GM23248 (cell line): ENCODE measurements at places on chromosomes 2 and 18. TPM values are rescaled to one million over a fixed set of nuclear protein-coding genes. Genes with fewer than 3 reads are reported as not detected.

The VSNL1 gene
- total RNA-seq: 1.8 TPM in 1 of 2 replicates, not detected in the other

- no peak overlapping the region for H3K27ac ChIP-seq
- H3K4me1 ChIP-seq: 0 out of 2 replicates have a peak, but pooled peaks cover 5% of the 10 kb centered on the region
- H3K27me3 ChIP-seq: no peaks in the 10 kb centered on the region; the same call in 1 of the 2 replicates
- DNase-seq: no peak
- H3K4me3 ChIP-seq: no peak overlapping the region
- no peaks in the 10 kb centered on the region for H3K36me3 ChIP-seq
These were observed 157.9 kb downstream of the PXDN start for GRCh38 chr2:1586251-1586922.

DNA sequence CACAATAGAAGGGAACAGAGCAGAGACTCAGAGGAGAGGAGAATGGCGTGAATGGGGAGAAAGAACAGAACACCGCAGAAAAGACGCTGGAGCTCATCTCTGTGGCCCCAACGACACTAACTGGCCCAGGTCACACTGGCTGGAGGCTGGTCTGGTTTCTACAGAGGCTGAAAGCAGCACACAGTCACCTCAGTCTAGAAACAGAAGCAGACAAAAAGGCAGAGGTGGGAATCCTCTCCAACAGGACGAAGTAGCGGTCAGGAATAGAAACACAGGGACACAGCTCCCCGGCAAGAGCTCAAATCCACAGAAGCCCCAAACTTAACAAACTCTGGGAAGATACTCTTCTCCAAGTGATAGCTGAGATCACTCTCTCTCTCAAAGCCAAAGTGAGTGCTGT is 9.2 kb downstream of the SLC66A2 start:
- peaks cover 8% of the 10 kb centered on the region; the same call in 1 of the 2 replicates for H3K4me1 ChIP-seq
- no peak overlapping the region for H3K27ac ChIP-seq
- DNase-seq: no peak

The KIAA2012 gene
- not detected in 2 replicates for total RNA-seq

- DNase-seq: no peak
- no peaks in the 10 kb centered on the region for H3K27me3 ChIP-seq
- H3K4me3 ChIP-seq: no peak overlapping the region
- peaks cover 12% of the 10 kb centered on the region; the same call in 1 of the 2 replicates for H3K36me3 ChIP-seq
- H3K27ac ChIP-seq: no peak overlapping the region
- H3K4me1 ChIP-seq: no peaks in the 10 kb centered on the region
These were observed 27.3 kb downstream of the NDUFA10 start for GRCh38 chr2:239997686-239998409.

- no peaks in the 10 kb centered on the region for H3K36me3 ChIP-seq
- H3K27ac ChIP-seq: no peak overlapping the region
- no peak overlapping the region for H3K4me3 ChIP-seq
- H3K27me3 ChIP-seq: peaks cover 24% of the 10 kb centered on the region
- H3K4me1 ChIP-seq: no peaks in the 10 kb centered on the region
These were observed 49.2 kb downstream of the SLC4A3 start for GRCh38 chr2:219676586-219676985.

The LYG2 gene
- not detected in 2 replicates for total RNA-seq

The EML4 gene
- 19.3 and 21.8 TPM in 2 replicates for total RNA-seq

The HNMT gene
- total RNA-seq: 2.7 and 7.3 TPM in 2 replicates

DNA sequence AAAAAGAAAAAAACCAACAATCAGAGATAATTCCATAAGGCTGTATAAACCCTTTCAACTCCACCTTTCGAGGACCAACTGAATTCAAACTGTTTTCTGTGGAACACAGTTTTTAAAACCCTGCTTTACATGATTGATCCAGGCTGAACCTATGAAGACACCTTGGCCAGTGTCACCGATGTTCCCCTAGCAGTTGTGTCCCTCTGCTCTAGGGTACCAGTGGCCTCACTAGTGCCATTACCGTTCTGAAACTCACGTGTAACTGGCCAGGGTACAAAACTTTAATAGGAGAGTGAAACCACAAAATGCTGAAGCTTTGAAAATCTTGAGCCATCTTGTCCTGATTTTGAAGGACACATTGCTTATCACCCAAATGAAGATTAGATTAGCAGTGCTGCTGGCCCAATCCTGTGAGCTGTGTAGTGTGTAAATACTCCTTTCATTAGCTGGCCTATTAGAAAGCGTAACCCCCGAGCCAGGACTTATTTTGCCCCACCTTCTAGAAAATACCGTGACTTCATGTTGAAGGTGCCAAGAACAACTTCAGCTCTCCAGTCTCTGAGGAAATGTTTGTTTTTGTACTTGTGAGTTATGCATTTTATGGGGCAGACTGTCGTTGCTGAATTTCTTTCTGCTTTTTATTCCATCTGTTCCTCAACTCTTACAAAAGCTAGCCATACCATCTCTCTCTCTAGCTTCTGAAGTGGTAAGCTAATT is 147.8 kb upstream of the MAP3K20 start:
- H3K27me3 ChIP-seq: no peaks in the 10 kb centered on the region
- DNase-seq: peak; percentile 70
- peaks cover 14% of the 10 kb centered on the region for H3K4me1 ChIP-seq
- no peaks in the 10 kb centered on the region for H3K36me3 ChIP-seq

The CHRNA1 gene
- total RNA-seq: not detected in 2 replicates

- peak overlapping the region; percentile 29; the same call in 1 of the 2 replicates for H3K4me3 ChIP-seq
- peaks cover 27% of the 10 kb centered on the region for H3K4me1 ChIP-seq
- peak overlapping the region; percentile 61 for H3K27ac ChIP-seq
- peak; percentile 77 for DNase-seq
- no peaks in the 10 kb centered on the region for H3K27me3 ChIP-seq
These were observed 18.2 kb downstream of the AOX1 start for GRCh38 chr2:200603972-200604371.

The NAT8 gene
- total RNA-seq: not detected in 2 replicates

- no peak for DNase-seq
- no peak overlapping the region for H3K27ac ChIP-seq
- H3K4me3 ChIP-seq: no peak overlapping the region
- peaks cover 45% of the 10 kb centered on the region for H3K27me3 ChIP-seq
These were observed 21.1 kb downstream of the INPP5D start for GRCh38 chr2:233081232-233081730.

The RAD51AP2 gene
- not detected in 2 replicates for total RNA-seq

DNA sequence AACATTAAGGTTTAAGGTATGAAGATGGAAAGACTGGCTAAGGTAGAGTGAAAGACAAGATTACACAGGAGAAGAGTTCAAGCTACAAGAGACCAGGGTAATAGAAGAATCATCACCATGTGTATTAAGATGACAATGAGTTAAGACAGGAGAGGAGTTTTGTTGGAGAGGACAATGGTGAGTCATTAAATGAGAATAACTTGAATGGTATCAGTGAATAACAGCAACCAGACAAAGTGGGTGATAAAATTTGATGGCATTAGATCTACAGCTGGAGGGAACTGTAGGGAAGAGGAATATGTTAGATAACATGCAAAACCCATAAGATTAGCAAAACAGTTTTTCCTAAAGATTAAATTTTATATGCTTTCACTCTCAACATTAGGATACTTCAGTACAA is 18.8 kb upstream of the ENOSF1 start:
- peak; percentile 45 for DNase-seq
- no peaks in the 10 kb centered on the region for H3K27me3 ChIP-seq
- H3K4me3 ChIP-seq: no peak overlapping the region
- 0 out of 2 replicates have a peak overlapping the region, but pooled peaks have one; percentile 14 for H3K27ac ChIP-seq
- H3K36me3 ChIP-seq: peaks cover 3% of the 10 kb centered on the region
- peaks cover 11% of the 10 kb centered on the region for H3K4me1 ChIP-seq

The TSPYL6 gene
- not detected in 2 replicates for total RNA-seq

GRCh38 chr2:71282493-71282892 is 49.1 kb upstream of the ZNF638 start:
- DNase-seq: peak; percentile 3
- H3K27me3 ChIP-seq: peaks cover 46% of the 10 kb centered on the region
- no peak overlapping the region for H3K27ac ChIP-seq
- H3K4me1 ChIP-seq: no peaks in the 10 kb centered on the region
- H3K4me3 ChIP-seq: no peak overlapping the region

DNA sequence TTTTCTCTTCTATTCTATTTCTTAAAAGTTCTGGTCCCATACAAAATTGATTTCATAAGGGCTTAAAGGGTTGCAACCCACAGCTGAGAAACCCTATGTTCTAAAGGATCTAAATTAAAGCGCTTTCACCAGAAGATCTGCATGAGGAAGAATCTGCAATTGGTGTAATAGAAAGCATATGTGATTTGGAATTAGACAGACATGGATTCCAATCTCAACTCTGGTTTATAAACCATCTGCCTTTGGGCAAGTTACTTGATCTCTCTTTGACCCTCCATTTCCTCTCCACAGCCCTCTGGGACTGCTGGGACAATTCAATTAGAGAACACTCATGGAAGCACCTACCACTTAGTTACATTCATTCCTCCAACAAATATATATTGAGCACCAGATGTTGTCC is 178.7 kb downstream of the ANTXR1 start:
- H3K4me1 ChIP-seq: peaks cover 49% of the 10 kb centered on the region
- no peaks in the 10 kb centered on the region for H3K27me3 ChIP-seq
- DNase-seq: no peak
- H3K36me3 ChIP-seq: 0 out of 2 replicates have a peak, but pooled peaks cover 21% of the 10 kb centered on the region
- peak overlapping the region; percentile 54 for H3K27ac ChIP-seq
